ENCODE measurements at places on chromosomes 2 and 18.

DNA sequence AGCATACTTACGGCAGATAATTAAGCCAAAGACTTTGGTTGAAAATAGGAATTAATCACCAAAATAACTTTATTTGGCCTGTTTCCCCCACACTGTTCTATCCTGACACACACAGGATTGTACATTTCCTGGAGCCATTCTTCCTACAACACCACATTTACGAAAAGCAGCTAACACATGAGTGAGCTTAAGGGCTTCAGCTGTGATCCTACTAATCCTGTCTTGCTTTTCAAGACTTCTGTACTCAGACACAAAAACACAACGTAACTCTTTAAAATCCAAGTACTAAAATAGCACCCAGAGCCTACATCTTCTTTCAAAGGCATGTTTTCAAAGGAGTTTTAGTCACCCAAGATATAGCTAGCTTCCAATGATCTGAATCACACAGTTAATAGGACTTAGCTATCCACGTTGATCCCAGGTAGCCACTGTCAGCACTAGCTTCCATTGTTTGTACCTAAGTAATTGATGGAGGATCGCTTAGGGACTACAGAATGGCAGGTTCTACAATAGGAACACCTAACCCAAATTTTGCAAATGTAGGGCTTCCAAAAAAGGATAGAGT is 42.8 kb upstream of the TTC39C start:
- no peak overlapping the region for H3K27ac ChIP-seq
- H3K4me1 ChIP-seq = no peaks in the 10 kb centered on the region
- no peaks in the 10 kb centered on the region for H3K36me3 ChIP-seq
- no peak for DNase-seq

- no peaks in the 10 kb centered on the region for H3K36me3 ChIP-seq
- H3K4me1 ChIP-seq = no peaks in the 10 kb centered on the region
- H3K27ac ChIP-seq = no peak overlapping the region
- no peak for DNase-seq
- no peak overlapping the region for H3K4me3 ChIP-seq
Measured at GRCh38 chr2:7265286-7265685, 348.1 kb downstream of the RNF144A start.

DNA sequence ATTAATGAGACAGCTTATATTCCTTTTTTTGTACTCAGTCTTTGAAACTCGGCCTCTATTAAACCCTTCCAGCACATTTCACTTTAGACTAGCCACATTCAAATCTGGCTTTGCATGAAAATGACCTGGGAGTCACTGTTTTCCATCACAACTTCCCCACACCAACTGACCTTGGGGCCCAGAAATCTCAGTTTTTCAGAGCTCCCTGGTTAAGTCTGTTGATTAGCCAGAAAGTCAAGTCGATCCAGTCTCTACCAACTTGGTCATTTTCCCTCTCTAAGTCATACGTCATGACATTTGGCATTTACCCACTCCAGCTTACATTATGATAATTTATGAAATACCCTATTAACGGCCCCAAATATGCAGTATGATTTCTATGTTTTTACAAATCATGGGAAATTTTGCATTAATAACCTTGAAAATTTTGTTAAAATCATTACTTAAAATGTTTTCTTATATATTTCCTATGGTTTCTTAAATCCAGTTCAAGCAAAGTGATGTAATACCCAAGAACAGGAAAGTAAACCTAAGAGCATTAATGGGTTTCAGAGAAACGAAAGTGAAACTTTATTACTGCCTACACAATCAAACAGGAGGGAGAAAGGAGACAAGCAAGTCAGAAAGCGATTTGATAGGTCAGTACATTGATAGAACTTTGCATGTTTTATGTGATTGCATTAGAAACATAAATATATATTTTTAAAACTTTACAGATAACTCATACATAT is 77.1 kb downstream of the SPATS2L start:
- no peak for DNase-seq
- H3K27me3 ChIP-seq = no peaks in the 10 kb centered on the region
- H3K36me3 ChIP-seq = no peaks in the 10 kb centered on the region
- peaks cover 16% of the 10 kb centered on the region for H3K4me1 ChIP-seq
- H3K27ac ChIP-seq = peak overlapping the region; percentile 62

DNA sequence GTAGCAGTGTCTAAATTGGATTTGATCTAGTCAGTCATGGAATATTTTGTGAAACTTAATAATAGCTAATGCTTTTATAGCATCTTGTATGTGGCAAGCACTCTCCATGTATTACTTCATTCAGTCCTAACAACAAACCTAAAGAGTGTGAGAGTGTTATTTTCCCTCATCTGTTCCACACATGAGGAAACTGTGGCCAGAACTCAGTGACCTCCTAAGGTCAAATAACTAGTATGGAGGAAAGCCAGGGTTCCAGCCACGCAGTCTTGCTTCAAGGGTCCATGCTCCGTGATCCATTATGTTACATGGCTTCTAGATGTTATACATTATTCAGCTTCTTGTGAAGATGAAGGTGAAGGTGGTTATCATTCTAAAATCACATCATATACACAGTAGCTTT is 45.5 kb downstream of the TWSG1 start:
- H3K4me1 ChIP-seq = no peaks in the 10 kb centered on the region
- no peaks in the 10 kb centered on the region for H3K36me3 ChIP-seq
- no peak overlapping the region for H3K4me3 ChIP-seq
- DNase-seq = no peak

DNA sequence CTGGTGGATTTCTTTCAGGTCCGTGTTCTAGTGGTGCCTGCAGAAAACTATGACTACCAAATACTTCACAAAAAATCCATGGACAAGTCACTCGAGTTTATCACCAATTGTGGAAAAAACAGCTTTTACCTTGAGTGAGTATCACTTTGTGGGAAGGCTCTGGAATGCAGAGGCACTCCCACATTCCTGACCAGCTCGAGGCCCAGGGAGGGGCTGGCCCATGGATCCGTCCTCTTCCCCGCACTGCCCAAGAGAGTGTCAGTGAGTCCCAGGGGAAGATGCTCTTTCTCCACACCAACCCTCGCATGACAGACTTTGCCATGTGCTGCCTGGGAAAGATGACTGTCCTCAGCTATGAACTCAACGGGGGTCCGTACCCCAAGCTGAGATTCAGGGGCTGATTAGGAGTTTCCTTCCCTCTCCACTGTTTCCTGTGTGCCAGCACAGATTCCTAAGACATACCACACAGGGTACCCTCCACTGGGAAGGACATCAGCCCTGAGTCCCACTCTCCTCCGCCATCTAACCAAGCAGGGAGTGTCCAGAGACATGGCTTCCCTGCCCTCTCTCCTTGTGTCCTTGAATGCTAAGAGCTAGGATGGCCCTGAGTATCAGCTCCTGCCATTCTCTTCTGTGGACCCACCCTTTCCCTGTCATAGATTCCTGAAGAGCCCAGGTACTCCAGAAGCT is 155.9 kb downstream of the LAMA3 start:
- H3K36me3 ChIP-seq = no peaks in the 10 kb centered on the region
- H3K27ac ChIP-seq = no peak overlapping the region
- DNase-seq = no peak
- H3K4me1 ChIP-seq = no peaks in the 10 kb centered on the region
- no peaks in the 10 kb centered on the region for H3K27me3 ChIP-seq

DNA sequence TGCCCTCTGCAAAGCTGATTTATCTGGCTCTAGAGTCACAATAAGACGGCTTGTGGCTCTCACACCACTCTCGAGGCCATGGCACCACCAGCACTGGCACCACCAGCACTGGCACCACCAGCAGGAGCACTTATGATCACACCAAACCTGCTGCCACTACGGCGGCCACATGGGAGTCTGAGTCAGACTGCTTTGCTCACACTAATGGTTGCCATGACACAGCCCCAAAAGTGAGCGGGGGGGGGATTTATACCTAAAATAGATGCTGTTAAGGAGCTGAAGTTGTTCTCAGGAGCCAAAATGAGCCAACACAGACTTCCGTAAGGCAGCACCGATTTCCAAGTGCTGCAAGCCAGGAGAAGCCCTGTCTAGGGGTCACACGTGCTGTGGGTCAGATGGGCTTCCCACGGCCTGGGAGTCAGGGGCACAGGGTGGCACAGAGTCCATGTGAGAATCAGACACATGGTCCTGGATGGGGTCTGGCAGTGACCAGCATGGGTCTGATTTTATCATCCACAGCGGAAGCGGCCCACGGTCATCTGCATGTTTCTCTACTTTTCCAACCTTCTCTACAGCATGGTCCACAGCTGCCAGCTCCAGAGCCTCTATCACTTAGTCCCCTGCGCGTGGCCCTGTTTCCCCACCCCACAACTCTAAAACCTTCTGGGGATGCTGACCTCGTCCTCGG is 16.7 kb downstream of the DNMT3A start:
- no peaks in the 10 kb centered on the region for H3K36me3 ChIP-seq
- H3K27ac ChIP-seq = peak overlapping the region; percentile 68
- H3K4me3 ChIP-seq = no peak overlapping the region
- H3K4me1 ChIP-seq = peaks cover 47% of the 10 kb centered on the region
- no peak for DNase-seq

GRCh38 chr2:147559070-147559725 is 285.6 kb upstream of the ACVR2A start:
- no peaks in the 10 kb centered on the region for H3K27me3 ChIP-seq
- DNase-seq = no peak
- no peaks in the 10 kb centered on the region for H3K36me3 ChIP-seq
- H3K4me1 ChIP-seq = no peaks in the 10 kb centered on the region
- no peak overlapping the region for H3K27ac ChIP-seq

GRCh38 chr2:33320573-33320972 is 155.9 kb upstream of the RASGRP3 start:
- H3K27me3 ChIP-seq = no peaks in the 10 kb centered on the region
- DNase-seq = no peak
- H3K27ac ChIP-seq = no peak overlapping the region
- no peaks in the 10 kb centered on the region for H3K36me3 ChIP-seq

DNA sequence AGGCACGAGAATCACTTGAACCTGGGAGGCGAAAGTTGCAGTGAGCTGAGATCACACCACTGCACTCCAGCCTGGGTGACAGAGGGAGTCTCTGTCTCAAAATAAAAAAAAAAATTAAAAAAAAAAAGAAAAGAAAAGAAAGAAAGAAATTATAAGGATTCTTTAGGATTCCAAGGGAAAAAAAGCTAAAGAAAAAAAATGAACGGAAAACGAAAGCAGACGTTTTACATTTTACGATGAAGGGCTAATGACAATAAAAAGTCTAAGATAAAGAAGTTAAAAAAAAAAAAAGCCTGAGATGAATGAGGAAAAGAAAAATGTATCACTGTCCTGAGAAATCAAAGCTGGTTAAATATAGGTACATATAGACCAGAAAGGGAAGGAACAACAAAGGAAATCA is 58.5 kb downstream of the SOS1 start:
- no peak overlapping the region for H3K4me3 ChIP-seq
- no peak overlapping the region for H3K27ac ChIP-seq
- no peak for DNase-seq

- no peak overlapping the region for H3K27ac ChIP-seq
- no peak for DNase-seq
- no peaks in the 10 kb centered on the region for H3K4me1 ChIP-seq
- H3K4me3 ChIP-seq = no peak overlapping the region
- no peaks in the 10 kb centered on the region for H3K36me3 ChIP-seq
Measured at GRCh38 chr2:68889500-68889899, 18.3 kb upstream of the BMP10 start.

- H3K36me3 ChIP-seq = no peaks in the 10 kb centered on the region
- H3K27me3 ChIP-seq = no peaks in the 10 kb centered on the region
- no peak for DNase-seq
- no peak overlapping the region for H3K4me3 ChIP-seq
Measured at GRCh38 chr2:21535826-21536225, 412.1 kb downstream of the TDRD15 start.

DNA sequence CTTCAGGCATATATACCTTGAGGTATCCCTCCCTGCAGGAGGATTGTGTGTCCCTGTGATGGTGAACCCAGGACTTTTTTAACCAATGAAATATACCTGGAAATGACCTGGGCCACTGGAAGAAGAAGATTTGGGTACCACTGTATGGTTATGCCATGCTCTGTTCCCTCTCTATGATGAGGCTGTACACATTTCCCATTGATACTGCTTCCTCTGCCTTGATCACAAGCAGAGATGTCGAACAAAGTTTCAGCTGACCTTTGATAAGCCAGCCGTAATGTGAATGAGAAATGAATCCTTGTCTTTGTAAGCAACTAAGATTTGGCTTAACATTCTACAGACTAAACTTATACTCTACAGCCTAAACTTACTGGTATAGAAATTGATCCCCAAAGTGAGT is 78.4 kb upstream of the SPOPL start:
- no peaks in the 10 kb centered on the region for H3K36me3 ChIP-seq
- no peak overlapping the region for H3K27ac ChIP-seq
- peaks cover 7% of the 10 kb centered on the region for H3K4me1 ChIP-seq
- no peak for DNase-seq
- no peak overlapping the region for H3K4me3 ChIP-seq
- no peaks in the 10 kb centered on the region for H3K27me3 ChIP-seq

GRCh38 chr2:107102176-107102575 is 216.2 kb upstream of the ST6GAL2 start:
- H3K36me3 ChIP-seq = no peaks in the 10 kb centered on the region
- no peaks in the 10 kb centered on the region for H3K4me1 ChIP-seq
- H3K27ac ChIP-seq = no peak overlapping the region
- no peak overlapping the region for H3K4me3 ChIP-seq
- DNase-seq = no peak
- H3K27me3 ChIP-seq = no peaks in the 10 kb centered on the region

DNA sequence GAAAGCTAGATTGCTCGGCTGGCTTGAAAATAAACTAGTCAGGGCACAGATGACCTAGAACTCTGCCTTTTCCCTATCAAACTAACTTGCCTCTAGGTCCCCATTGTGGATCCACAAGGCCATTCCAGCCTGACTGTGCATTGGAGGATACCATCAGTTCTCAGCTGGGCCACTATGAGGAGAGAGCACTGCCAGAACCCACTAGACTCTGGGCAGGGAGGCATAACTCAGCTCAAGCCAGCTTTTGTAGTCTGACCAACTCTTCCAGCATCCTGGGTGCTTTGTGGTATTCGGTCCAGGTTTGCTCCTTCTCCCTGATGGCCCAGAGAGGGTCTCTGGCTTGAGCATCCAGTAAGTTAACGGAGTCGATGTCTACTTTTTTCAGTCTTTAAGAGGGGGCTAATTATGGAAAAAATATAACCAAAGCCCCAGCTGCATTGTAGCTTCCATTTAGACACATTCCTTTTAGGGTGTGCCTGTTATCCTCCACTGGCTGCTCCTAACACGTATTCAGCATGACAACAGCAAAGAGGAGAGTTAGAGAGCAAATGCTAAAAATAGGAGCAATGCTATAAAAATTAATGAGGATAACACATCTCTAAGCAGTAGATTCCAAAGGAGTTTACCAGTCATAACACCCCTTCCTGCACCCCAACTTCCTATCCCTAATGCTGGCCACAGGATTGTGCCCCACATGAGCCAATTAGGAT is 15.2 kb downstream of the GKN2 start:
- H3K36me3 ChIP-seq = no peaks in the 10 kb centered on the region
- no peak for DNase-seq
- H3K27ac ChIP-seq = no peak overlapping the region
- no peaks in the 10 kb centered on the region for H3K27me3 ChIP-seq

DNA sequence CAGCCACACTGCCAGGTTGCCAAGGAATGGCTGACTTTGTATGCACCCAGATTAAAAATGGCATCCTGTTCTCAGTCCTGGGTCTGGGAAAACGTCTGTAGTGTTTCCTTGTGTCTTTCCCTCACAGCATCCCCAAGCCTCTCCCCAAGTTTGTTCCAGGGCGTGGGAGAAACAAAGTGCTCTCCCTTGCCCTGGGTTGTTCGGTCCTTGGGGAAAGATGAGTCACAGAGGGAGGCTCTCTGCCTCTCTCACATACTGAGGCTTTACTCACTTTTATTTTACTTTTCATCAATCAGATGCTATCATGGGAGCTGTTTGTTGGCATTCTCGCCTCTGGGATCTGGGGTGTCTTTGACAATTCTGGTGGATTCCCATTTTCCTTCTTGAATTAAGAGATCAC is 492.3 kb downstream of the XIRP2 start:
- no peaks in the 10 kb centered on the region for H3K36me3 ChIP-seq
- H3K4me3 ChIP-seq = no peak overlapping the region
- no peaks in the 10 kb centered on the region for H3K27me3 ChIP-seq
- H3K4me1 ChIP-seq = no peaks in the 10 kb centered on the region

Data from gastrocnemius medialis (tissue), 4 donors.